ENCODE measurements at places on chromosomes 7 and 10.

GRCh38 chr7:89133357-89133756, 337.8 kb upstream of the TEX47 start:
- DNase-seq = no peak

DNA sequence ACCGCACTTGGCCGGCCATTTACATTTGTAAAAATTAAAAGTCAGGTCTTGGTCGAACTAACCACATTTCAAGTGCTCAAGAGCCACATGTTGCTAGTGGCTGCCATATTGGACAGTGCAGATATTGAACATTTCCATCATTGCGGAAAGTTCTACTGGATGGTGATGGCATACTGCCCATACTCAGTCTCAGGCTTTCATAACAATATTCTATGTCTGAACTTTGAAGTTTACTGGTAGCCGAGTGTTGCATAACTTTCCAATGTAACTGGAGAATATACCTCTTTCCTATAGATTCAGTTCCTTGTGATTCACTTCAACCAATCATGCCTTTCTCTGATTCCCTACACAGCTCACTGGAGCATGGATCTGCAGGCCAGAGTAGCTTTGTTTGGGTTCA, 43.7 kb downstream of the PSMC2 start:
- no peak for DNase-seq

- DNase-seq = no peak
These were observed 78.2 kb downstream of the ELFN1 start for GRCh38 chr7:1748076-1748838.

DNA sequence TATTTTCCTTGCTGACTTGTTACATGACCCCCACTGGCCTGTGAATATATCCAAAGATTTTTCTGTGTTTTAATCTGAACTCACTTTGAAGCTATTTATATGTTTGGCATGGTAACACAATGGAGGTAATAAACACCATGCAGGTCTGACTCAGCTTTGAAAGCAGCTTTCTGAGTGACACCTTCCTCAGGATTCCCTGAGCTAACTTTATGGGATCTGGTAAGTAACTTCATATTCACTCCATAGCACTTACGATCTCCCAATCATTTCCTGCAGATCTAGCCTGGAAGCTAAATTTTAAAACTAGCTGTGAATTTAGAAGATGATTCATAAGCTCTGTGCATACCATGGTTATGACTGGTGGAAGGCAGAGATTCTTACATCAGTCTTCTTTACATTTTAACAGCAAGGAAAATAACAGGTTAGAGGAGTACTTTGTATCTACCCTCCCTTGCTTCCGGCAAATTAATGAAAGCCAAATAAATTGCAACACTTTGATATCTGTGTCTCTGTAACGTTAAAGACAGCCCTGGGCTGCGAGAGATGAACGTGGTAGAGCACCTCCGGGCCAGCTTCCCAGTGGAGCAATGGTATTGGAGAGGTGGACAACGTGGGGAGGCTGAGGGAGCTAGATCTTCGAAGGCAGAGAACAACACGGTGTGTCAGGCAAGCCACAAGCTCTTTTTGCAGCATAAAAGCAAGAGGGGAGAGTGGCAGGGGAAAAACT, 170.2 kb upstream of the KLF14 start:
- no peak for DNase-seq

Measured in CD14-positive monocyte (primary cell).